Cerebellar nuclear complex (tissue), 1 donor: ENCODE measurements at places on chromosomes 12 and 14.

- no peak for DNase-seq
Observed at GRCh38 chr12:47731723-47732122, 6.4 kb upstream of the ENDOU start.

DNA sequence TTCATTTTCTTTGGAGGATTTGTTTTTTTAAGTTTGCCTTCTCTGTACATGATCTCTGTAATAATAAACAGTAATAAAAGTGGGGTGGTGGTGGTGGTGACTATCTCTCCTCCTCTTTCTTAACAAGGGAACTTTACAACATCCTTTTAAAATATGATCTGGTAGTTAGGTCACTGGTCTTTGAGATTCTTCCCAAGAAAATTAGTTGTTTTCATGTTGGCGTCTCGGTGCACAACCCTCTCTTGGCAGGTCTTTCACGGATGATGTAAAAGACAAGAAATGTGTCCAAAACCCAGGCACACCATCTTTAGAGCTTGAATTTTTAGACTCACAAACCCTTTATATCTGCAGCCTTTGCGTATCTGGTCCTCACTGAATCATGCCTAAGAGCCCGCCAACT is 488.5 kb upstream of the TBX3 start:
- DNase-seq: no peak

DNA sequence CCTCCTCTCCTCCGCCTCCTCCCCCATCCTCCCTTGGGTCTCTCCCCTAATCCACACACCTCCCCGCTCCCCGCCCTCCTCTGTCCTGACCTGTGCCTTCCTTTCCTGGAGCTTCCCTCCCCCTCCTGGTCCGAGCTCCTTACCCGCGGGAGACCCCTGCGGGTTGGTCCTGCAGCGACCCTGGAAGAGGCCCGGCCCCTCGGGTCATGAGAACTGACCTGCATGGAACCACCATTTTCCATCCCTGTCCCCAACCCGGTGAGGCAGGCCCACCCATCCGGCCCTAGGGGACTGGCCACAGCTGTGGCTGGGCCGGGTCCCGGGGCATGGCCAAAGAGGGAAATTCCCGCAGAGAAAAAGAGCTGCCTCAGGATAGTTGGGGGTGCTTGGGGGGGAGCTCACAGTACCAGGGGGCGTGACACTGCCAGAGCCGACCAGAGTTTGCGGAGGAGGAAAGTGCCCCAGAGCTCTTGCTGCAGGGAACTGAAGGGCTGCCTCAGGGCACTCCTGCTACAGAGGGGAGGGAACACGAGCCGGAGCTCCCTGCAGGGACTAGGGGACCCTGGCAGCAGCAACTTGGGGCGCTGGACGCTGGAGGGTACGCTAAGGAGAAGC is 613 bp downstream of the ARHGEF40 start:
- no peak for DNase-seq

DNA sequence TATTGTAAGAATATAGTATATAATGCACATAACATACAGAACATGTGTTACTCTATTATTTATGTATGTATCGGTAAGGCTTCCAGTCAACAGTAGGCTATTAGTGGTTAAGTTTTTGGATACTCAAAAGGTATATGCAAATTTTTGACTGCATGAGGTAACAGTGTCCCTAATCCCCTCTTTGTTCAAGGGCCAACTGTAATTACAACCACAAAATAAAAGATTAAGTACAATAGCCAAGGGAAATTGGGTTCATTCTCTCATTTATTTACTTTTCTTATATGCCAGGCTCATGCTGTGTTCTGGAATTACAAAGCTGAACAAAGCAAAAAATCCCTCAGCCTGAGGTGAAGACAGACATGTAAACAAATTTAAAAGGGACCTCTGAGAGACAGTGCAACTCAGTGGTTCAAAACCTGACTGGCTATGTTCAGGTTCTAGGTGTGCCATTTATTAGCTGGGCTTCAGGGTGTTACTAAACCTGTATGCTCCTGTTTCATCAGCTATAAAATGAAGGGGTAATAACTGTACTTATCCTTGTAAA is 43.4 kb upstream of the TSPAN8 start:
- no peak for DNase-seq

- no peak for DNase-seq
Observed at GRCh38 chr14:91292491-91292890, 48.0 kb upstream of the GPR68 start.

GRCh38 chr14:62066304-62066703 is 304.1 kb downstream of the SNAPC1 start:
- no peak for DNase-seq

DNA sequence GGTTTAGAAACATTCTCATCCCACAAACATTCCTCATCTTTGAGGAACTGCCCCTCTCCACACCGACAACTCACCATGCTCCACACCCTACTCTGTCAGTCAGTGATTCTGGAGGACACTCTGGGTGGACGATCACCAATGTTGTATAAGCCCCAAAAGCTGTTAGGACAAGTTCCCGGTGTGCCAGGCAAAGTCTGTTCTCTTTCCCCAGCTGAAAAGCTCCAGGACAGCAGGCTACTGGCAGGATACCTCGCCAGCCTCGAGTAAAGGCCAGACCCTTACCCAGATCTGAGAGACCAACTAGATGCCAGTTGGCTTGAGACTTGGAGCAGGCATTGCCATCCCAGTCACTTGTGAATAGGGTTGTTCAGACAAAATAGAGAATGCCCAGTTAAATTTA is 12.0 kb downstream of the KRT5 start:
- no peak for DNase-seq

DNA sequence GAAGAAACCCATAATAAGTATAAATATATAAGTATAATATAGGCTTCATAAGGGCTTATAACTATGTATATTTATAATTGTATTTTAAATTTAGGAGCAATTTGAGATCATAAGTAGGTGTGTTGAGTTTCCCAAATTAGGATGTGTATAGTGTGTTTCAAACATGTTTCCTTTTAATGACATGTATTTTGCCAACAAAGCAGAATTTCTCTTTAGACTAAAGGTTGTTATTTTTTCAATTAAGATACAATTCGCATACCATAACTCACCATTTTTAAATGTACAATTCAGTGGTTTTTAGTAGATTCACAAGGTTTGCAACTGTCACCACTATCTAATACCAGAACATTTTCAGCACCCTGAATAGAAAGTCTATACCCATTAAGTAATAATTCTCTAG is 7.7 kb upstream of the ARL1 start:
- DNase-seq: no peak

GRCh38 chr12:14238221-14238792 is 127.2 kb upstream of the ATF7IP start:
- DNase-seq: no peak

GRCh38 chr12:1881936-1882335 is 36.5 kb downstream of the CACNA2D4 start:
- DNase-seq: no peak

- no peak for DNase-seq
Observed at GRCh38 chr12:101686176-101686575, 11.3 kb upstream of the CHPT1 start.

DNA sequence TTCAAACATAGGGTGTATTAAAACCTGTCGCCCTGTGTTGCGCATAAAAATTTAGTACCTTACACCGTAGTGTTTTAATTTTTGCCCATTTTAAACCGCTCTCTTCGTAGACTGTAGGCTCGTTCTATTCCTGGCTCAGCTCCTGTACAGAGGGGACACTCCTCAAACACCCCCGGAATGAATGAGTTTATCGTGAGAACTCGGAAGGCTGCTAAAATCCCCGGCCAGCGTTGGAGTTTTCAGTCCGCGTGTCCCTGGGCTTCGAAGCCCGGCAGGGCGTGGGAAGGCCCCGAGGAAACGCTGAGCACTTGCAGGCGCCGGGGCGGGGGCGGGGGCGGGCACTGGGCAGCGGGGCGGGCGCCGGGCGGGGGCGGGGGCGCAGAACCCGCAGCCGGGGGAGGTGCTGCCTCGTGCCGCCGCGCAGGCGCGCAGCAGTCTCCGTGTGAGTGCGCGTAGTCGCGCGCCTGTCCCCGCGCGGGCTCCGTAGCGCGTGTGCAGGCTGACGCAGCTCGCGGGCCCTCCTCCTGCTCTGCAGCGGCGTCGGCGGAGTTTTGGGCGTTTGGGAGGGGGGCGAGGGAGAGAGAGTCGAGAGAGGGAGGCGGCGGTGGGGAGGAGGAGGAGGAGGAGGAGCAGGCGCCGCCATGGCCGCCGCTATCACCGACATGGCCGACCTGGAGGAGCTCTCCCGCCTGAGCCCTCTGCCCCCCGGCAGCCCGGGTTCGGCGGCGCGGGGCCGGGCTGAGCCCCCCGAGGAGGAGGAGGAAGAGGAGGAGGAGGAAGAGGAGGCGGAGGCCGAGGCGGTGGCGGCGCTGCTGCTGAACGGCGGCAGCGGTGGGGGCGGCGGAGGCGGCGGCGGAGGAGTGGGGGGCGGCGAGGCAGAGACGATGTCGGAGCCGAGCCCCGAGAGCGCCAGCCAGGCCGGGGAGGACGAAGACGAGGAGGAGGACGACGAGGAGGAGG is at the start of gene AEBP2:
AEBP2 (plus strand) TSS at position 434 of the 960 bp plus-strand sequence; CDS start at position 642, 208 bp downstream.
- DNase-seq: peak; percentile 41

DNA sequence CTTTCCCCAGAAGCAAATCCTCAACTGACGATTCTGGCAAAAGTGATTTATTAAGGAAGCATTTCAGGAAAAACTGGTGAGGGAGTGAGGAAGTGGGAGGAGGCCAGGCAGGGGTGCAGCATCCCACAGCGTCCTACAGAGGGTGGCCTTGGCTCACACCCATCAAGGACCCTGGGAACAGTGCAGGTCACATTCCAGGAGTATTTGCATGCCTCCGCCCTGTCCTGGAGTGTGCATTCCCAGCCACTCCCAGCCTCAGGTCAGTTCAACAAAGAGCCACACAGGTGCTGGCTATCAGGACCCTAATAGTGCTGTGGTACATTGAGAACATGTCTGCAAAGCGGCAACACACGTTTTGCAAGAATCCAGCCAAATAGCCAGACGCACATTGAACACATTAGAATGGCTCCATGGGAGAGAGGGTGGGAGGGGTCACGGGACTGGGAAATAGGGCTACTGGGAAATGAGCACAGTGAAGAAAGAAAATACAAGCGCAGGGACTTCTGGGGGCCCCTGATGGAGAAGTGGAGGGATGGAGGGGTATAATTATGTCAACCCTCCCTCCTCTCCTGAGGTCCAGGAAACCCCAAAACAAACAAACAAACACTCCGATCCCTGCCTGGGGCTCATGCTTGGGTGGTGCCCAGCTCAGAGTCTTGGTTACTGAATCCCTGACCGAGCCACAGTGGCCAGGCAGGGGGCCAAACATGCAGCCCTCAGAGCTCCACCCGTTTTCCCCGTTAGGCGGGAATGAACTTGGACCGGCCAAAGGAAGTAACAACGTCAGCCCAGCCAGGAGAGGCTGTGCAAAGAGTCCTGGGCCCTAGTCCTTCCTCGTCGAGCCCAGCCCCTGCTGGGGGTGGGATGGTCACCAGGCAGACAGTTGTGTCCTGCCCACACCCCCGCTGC is 36.5 kb downstream of the CMKLR1 start:
- DNase-seq: no peak

DNA sequence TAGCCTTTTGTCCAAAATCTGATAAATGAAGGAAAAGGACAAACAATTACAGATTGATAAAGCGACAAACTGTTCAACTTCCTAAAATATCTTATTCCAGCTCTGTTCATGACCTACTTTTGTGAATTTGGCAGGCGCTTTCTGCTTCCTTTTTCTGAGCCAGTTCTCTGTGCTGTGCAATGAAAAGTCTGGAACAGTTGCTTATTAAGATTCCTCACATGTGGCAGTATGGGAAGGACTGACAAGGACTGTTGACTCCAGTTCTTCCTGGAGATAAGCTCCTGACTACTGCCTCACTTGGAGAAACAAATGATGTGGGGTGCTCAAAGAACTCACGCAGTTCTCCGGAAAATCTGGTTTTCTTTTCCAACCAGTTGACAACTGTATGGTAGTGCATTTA is 58.3 kb upstream of the ANP32D start:
- DNase-seq: no peak

DNA sequence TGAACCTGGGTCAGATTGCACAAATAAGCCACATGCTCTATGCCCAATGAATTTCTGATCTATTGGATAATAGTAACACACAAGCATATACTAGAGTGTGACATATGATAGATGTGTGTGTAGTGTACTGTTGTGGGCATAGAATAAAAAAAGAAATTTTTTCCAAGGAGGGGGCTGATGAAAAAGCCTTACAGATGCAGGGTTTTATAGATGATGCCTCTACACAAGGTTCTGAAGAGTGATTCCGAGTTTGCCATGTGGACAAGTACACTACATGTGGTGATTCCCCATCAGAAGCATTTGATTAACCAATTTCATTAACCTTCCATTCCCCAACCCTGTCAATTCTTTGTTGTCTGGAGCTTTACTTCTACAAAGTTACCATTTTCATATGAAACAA is 45.3 kb downstream of the CPM start:
- no peak for DNase-seq

- no peak for DNase-seq
Observed at GRCh38 chr12:51160814-51161459, 12.0 kb downstream of the TFCP2 start.

DNA sequence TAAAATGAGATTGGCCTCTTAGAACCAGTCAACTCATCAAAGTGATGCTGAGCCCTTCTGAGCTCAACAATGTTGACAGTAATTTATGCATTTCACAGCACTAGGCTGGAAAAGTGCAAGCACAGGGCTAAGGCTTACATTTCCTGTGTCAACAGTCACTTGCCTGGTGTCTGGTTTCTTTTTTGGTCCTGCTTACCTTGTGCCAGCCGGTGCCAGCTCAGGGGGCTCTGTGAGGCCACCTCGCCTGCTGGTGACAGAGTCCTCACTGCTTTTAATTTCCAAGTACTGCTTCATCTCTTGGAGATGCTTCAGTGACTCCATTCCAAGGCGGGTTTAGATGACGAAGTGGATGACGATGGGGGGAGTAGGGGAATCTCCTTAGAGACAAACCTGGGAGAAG is 53.1 kb upstream of the KCNA1 start:
- no peak for DNase-seq

GRCh38 chr12:125172231-125172850 is 107.1 kb downstream of the AACS start:
- no peak for DNase-seq

DNA sequence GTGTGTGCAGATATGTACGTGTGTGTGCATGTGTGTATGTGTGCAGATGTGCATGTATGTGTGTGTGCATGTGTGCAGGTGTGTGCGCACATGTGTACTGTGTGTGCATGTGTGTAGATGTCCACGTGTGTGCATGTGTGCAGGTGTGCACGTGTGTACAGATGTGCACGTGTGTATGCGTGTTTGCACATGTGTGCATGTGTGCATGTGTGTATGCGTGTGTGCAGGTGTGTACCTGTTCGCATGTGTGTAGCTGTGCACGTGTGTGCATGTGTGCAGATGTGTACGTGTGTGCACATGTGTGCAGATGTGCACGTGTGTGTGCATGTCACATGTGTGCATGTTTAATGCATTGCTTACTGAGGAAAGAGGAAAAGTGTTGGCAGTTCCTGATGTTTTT is 55.7 kb upstream of the FKBP4 start:
- no peak for DNase-seq

- DNase-seq: no peak
Observed at GRCh38 chr12:69064734-69065443, 131.9 kb upstream of the CPM start.
